Neural crest cell (in vitro differentiated cells): ENCODE measurements at places on chromosomes 4 and X.

DNA sequence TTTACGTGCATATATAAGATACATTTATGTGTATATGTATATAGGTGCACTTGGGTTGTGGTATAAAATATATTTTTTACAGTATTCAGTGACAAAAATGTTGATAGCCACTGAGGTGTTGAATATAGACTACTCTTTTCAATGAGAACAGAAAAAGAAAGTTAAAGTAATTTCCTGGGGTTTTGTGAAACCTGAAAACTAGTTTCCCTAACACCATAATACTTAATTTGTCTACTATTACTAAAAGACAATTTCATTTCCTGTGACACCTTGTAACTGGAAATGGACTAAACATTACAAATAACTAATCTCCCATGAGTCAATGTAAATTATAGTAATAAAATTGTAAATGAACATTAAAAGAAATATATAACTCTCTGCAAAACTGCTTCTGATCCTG, 32.0 kb upstream of the MAP9 start:
- no peak for DNase-seq

DNA sequence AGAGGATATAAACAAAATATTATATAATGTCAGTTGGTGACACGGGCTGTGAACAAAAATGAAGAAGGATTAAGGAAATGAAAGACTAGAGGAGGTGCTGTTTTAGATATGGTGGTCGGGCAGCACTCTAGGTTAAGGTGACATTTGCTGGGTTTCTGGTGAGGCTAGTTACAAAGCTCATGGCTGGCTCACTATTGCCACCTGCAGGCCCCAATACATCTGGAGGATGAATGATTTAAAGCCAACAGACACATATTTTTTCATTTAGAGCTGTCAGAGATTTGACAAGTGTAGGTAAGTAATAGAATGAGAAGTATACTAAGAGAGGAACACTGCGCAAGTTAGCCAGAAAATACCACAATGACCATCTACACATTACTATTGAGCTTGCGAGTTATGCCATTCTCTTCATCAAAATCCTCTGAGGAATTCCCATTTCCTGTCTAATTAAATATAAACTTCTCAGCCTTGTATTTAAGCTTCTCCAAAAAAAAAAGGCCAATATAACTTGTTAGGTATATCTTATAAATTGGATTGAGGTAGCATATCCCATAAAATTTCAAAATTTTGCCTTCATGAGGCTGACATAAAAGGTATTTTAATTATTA, 6.4 kb upstream of the FGG start:
- DNase-seq = peak; percentile 48

- DNase-seq = no peak
Measured at GRCh38 chr4:164876700-164877324, at the start of gene APELA. Gene APELA, plus strand, starts transcription at chr4:164877178. Its CDS starts 154 bp downstream, at chr4:164877332.

GRCh38 chrX:129634541-129634940, 20.2 kb downstream of the APLN start:
- DNase-seq = peak; percentile 46

DNA sequence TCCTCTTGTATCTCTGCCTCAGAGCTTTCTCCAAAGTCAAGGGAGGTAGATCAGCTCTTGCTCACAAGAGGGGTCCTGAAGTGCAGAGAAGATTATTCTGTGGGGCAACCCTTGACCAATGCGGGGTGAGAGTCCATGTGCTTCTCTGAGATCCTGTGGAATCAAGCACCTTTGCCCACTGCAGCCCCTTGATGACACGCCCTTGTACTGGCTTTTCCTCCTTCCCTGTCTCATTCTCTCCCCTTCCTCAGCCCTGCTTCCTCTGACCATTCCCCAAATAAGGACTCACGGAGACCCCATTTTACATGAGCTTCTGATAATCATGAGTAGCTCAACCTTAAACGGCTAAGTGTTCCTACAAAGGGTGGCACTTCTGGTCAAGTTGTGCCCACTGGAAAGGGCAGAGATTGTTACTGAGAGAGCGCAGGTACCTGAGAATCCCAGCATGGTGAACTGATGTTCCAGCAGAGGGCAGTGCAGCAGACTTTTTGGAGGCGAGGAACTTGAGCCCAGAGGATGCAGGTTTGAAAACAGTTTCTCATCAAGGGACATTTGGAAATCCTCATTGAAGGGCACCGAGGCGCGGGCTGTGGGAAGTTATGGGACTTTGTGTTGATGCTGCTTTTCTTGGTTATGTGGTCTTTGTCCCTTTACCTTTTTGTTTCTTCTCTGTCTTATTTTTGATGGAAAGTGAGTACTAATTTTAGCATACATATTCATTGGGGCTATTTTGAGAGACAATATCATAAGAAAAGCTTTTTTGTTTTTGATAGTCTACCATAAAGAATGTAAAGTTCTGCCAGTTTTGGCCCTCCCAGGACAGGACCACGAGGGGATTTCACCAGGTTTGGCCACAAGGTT, 201.3 kb downstream of the RBM46 start:
- DNase-seq = peak; percentile 60

DNA sequence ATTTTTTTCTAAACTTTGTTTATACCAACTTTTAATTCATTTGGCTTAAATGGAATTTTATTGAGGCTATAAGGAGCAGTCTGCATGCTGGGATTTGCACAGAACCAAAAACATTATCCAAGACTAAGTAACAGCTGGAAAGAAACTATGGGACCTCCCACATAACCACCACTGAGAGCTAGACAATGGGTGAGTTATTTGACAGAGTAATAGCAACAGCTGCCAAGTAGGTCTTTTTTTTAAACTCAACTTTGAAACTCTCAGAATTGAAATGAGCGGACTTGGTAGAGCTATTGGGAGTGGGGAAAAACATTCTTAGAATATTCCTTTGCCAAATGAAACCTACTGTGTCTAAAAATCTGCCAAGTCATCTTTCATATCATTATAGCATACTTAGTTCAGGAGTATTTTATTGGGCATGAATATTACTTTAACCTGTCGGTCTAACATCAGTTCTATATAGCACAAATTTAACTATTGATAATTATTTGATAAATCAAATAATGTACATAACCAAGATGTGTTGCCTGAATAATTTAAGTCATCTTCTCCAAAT, 1428.0 kb downstream of the PCDH7 start:
- DNase-seq = no peak

DNA sequence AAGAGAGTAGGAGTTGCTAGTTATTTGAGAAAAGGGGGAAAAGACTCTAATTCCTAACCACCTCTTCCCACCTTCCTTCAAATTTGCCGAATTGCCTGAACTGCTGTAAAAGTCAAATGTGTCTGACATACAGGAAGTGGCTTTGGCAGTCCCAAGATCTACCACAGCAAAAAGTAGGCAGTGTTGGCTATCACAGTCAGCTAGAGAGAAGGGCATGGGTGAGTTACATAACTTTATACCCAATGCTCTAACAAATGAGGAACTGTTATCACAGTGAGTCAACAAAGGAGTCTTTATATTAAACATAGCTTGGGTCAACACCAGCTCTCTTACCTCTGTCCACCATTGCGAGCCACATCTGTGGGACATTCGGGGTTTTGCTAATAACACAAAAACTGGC, 2.4 kb upstream of the MBNL3 start:
- no peak for DNase-seq

DNA sequence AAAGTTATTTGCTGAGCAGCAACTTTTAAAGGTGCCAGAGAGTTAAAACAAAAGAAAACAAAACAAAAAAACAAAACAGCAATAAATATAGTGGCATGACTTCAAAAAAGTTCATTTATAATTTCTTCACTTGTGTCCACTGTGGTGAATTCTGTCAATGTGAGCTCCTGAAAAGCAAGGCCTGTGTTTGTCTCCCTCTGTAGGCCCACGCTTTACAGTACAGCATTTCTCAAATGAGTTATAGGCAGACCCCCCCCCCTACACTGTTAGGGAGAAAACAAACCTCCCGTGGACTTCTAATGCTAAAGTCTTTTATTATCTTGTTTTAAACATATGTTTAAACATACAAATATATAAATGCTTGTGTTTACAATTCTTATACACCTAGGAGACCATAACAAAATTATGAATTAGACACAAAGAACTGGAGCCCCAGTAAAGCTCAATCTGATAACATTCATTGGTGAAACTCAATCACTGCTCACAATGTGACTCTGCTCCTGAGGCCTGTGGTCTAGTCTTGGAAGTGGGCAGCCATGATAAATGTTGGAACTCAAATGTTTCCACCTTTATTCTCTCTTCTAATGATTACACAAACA, 47.0 kb upstream of the SCOC start:
- DNase-seq = no peak

DNA sequence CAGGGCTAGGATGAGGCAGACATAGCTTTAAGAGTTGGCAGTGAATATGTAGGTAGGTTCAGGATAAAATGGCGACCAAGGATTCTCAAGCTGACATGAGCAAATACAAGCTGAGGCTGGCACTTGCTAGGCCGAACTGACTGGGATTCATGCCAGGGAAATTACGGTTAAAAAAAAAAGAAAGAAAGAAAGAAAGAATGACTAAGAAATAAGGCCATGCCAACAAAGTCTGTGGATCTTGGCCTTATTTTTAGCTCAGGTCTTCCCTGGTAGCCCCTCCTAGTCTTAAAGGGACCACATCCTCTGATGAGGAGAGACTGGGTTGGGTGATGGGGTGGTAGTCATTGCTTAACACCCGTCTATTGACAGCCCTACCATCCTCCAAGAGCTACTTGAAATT, 64.4 kb upstream of the KLHL13 start:
- no peak for DNase-seq

DNA sequence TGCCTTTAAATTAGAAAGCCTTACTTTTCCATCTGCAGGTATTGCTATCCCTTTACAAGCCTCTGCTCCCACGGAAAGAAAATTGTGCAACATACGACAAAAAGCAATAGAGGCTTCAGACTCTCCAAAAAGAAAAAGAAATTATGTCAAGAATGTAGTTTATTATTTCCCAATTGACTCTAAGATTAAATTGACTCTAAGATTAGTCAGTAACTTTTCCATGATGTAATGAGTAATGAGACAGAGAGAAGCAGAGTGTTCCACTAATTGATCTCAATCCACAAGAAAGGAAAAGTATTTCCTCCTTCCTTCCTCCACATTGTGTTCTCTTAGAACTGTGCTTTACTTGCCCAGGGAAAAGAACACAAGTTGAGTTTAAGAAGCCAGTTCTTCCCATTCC, 345.7 kb upstream of the HS3ST1 start:
- DNase-seq = no peak

DNA sequence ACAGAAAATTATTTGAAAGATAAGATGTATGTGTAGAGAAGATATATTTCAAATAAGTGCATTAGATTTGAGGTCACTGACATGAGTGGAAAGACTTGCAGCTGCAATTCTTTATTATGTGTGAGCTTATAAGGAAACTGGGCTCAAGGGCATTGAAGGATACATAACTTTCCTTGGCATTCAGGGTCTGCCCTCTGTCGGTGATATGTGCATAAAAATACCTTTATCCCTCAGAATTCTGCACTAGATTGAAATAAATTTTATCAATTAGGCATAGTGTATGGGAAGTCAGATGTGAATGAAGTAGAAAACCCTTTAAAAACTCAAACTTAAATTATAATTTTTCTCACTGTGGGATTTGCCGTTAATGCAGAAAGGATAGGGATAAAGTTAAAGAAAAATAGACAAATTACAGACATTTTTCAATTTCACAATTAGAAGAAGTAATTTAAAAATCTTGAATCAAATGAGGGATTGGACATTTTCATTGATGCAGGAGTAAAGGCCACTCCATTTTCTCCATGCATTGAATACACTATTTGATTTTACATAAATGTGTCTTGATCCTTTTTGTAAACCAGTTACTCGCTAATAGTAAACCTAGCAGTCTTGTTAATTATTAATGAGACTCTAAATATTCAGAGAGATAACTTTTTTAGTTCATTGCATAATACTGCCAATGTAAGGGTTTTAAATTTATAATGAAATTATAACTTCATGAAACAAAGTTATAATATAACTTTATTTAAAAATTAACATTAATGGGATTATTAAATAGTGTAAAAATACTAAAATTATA, 21.0 kb upstream of the ETNPPL start:
- DNase-seq = no peak

GRCh38 chr4:140764785-140765392, 8.7 kb upstream of the TBC1D9 start:
- no peak for DNase-seq

DNA sequence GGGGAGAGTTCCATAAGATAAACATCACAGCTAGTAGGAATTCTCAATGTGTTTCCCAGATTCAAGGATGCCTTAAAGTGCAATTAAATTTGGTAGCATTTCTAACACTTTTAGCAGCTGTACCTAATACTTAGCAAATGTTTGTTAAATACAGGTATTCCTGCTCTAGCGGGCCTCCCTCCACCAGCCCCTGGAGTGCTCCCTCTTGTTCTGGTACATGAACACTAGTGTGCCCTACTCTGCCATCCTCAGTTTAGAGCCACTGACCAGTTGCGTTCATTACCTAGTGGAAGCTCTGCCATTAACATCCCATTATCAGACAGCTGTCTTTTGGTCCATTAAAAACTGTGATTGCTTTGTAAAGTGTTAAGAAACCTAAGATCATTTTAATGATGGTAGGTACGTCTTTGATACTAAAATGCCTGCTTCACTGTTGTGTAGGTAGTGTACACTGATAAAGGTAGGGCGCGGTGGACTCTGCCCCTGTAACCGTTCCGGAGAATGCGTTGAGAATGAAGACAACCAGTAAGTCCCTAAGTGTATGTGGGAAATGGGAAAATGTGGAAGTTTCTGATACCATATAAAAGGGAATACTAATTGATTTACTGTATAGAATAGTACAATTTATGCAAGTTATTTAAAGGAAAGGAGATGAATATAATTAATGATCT, 21.7 kb downstream of the KIAA0232 start:
- DNase-seq = no peak

GRCh38 chr4:22202246-22202974, 253.8 kb upstream of the KCNIP4 start:
- no peak for DNase-seq

DNA sequence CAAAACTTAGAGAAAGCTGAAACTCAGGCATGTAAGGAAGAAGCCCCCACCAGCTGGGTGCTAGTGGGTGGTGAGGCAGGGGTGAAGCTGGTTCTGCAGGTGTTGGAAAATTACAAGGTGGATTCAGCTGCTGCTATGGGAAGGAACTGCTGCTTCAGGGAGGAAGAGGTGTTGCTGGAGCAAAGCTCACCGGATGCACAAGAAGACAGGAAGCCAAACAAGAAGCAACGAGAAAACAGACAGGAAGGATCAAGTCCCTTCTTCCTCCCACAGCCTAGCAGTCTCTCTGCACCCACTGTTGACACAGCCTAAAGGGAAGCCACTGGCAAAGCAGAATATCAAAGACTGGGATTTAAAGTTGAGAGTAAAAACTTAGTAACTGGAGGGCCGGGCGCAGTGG, 100.2 kb upstream of the JADE1 start:
- no peak for DNase-seq

GRCh38 chr4:40046311-40046980, 10.2 kb upstream of the N4BP2 start:
- DNase-seq = no peak

DNA sequence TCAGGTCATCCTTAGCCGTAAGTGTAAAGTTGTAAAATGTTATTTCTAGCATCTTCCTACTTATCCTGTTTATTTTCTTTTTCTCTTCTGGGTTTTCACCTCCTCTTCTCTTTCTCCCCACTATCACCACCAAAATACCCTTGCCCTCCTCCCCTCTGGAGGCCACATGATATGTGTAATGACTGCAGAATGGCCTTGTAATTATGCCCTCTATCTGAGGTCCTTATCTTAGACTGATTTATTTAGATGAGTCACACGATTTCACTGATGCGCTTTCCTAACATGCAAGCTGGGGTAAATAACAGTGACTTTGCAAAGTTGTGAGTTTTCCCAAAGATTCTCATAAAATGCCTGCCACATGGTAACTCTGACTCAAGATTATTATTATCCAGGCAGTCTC, 231.8 kb upstream of the GPRIN3 start:
- no peak for DNase-seq

- DNase-seq = no peak
Measured at GRCh38 chr4:120855307-120856001, 67.1 kb downstream of the PRDM5 start.
